T-helper 9 cell (primary cell): ENCODE measurements at places on chromosomes 2 and 18.

- DNase-seq = no peak
Measured at GRCh38 chr2:178328037-178328436, 122.9 kb downstream of the PRKRA start.

GRCh38 chr2:149715005-149715592, 127.5 kb upstream of the MMADHC start:
- DNase-seq = no peak

DNA sequence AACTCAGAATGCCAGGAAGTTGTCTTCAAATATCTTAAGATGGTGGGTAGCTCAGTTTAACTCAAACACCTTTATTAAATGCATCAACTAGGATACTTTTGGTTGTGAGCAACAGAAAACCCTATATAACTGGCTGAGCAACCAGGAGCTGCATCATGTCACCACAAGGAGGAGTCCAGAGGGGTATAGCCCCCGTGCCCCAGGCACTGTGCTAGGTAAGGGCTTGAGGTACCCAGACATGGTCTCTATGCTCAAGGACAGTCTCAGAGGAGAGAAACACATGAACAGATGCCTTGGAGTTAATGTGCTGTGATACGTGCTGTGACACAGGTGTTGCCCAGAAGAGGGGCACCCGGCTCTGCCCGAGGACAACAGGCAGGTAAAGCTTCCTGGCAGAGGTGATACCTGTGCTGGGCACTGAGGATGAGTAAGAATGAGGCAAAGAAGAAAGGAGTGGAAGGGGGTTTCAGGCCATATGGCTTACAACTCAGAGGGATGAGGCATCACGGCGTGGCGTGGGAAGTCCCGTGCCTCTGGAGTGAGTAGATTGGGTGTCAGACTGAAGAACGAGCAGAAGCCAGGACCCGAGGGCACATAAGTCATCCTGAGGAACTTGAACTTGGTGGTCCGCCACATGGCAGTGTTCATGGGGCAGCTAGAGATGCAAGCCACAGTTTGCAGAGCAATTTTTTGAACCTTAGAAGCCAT, 32.0 kb upstream of the CAB39 start:
- DNase-seq = no peak

GRCh38 chr2:6602471-6602870, 263.2 kb downstream of the CMPK2 start:
- DNase-seq = no peak

DNA sequence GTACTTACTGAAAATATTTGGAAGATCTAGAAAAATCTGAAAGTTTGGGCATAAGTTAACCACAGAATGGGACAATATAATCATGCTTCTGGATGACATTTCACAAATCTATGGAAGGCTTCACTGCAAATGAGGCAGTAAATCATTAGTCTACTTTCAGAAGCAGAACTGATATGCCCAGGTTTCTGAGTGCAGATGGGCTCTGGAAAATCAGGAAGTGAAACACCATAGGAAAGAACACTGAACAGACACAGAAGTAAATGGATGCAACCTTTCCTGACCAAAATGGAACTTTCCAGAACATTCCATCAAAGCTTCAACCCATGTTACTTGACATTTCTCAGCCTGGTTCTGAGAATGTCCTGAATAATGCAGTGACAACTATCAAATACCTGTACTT, 55.1 kb downstream of the KCNG3 start:
- DNase-seq = no peak

DNA sequence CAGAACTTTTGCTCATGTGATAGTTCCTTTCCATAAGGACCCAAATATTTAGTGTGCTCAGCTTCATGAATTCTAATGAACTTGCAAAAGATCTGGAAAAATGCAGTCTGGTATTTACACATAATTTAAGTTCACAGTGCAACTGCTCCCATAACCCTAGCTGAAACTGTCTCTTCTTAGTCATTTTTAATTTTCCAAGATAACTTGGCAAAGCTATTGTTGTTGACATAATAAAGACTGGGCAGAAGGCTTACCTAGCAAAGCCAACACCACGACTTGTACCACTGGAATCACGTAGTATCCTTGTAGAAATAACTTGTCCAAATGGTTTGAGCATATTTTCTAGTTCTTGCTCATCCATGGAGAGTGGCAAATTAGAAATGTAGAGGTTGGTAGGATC, 103.0 kb upstream of the ITGB6 start:
- no peak for DNase-seq

- DNase-seq = no peak
Measured at GRCh38 chr2:15223887-15224286, 337.2 kb downstream of the NBAS start.

DNA sequence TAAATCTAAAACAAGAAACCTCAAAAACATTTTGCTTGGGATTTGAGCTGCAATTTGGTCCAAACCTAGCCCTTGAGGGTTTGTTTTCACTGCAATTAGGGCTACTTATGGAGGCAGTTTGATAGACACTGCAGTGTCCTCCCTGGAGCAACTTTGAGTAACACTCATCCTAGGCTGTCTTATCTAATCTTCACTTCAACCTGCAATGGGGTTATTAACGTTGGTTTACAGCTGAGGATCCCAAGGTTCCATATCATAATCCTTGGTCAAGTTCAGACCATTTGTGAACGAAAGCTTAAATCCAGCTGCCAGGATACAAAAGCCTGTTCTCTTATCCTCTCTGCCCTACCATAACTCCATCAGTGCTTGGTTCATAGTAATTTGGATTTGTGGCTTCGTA, 2.5 kb downstream of the ANXA4 start:
- no peak for DNase-seq

DNA sequence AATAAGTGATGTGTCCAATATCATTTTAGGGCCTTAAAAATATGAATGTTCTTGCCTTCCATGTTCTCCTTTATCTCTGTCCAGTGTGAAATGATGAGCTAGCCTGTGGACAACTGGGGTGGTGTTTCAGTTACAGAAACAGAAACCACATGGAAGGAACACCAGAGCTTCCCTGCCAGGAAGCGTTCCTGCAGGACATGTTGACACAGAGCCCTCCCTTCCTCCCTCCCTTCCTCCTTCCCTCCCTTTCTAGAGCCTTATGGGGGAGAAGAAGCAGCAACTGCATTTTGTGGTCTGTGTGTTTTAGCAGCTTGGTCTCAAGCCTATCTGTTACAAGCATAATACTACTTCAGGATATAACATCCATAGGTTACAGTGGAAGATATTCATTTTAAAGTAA, 539.7 kb upstream of the NETO1 start:
- no peak for DNase-seq

DNA sequence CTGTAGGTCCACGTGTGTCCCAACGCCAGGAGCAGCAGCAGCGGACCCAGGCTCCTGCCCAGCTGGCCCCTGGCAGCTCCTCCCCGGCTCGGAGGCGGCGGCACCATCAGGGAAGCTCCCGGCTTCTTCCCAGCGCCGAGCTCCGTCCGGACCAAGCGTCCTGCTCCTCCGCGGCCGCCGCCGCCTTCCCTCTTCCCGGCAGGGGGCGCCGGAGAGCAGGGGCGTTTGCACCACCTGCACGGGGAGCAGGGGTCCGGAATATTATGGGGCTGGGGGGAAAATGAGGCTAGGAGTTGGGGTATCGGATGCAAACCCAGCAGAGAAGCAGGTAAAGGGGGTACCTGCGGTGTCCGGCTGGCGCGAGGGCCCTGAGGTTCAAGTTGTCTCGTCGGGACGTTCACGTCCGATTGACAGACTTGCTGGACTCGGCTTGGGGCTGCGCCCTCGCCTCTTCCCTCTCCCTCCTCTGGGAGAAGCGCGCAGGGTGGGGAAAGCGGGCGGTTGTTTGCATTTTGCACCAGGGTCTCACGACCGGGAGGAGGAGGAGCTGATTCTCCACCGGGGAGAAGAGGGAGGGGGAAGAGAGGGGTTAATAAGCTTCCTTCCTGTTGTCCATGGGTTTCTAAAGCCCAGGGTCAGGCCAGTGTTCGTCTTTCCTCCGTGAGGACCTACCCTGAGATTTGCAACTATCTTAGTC, at the start of gene CCBE1:
TSS of gene CCBE1 (minus strand) at position 188 of the 697 bp plus-strand sequence.
- peak; percentile 1 for DNase-seq

DNA sequence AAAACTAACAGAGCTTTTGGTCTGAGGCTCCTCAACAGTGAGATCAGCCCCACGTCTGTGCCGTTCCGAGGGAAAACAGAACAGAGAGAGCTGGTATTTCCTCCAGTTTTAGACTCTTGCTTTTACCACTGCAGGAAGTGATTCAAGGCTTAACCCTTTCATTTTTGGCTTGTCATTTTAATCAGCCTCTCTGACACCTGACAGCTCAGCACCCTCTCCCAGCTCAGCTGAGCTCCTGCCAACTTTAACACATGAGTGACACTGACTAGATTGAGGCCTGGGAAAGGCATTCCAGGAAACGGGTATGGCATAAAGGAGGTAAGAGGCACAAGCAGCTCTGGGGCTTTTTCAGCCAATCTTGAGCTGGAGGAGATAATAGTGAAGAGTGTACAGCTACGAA, 239.4 kb upstream of the SKOR2 start:
- DNase-seq = no peak

GRCh38 chr2:210224591-210224940, 681 bp downstream of the ACADL start:
- DNase-seq = no peak

DNA sequence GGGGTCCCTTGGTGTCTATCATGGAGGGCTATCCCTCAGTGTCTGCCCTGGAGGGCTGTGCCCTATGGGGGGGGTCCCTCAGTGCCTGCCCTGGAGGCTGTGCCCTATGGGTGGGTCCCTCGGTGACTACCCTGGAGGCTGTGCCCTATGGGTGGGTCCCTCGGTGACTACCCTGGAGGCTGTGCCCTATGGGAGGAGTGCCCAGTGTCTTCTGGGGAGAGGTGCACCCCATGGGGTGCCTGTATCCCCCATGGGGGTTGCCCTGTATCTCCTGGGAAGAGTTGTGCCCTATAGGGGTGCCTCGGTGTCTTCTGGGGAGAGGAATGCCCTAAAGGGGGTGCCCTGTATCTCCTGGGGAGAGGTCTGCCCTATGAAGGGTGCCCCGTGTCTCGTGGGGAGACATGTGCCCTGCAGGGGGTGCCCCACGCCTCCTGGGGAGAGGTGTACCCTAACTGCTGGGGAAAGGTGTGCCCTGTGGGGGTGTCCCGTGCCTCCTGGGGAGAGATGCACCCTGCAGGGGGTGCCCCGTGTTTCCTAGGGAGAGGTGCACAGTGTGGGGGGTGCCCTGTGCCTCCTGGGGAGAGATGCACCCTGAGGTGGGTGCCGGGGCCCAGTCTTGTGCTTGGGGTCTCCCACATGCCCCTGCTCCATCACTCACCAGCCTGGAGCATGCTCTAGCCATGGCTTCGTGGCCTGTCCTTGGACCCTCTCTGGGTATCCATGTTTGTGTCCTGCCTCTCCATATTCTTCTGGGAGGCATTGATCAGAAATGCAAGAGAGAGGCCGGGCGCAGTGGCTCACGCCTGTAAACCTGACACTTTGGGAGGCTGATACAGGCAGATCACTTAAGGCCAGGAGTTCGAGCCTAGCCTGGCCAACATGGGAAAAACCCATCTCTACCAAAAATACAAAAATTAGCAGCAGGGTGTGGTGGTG, 215.6 kb downstream of the HDAC4 start:
- DNase-seq = no peak

DNA sequence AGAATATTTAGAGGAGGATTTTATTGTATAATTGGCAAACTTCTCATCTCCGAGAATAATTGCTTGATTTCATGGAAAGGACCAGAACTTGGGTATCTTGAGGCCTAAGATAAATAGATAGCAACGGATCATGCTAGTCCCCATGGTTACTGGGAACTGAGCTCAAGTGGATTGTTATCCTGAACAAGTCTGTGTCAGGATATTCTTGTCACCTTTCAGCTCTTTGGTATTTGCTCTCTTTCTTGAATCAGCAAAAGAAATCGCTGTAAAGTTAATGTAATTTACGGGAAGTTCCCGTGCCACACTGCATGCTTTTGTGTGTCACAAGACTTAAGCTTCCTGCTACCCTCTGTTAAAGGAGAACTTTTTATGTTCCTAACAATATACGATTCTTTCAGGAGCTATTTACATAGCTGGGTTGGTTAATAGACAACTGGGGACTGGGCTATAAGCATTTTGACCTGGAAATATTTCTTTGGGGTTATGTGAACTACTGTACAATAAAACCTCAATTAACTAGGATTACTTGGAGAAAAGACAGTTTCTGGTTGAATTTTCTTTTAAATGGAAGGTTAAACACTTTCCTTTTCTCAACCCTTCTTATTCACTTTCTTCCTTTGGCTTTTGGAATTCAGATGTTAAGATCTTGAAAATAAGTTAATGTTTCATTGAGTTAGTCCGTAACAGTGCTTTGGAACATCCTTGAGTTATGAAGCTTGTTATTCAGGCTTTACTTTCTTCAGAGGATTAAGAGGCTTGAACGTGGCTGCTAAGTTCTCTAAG, 151.2 kb downstream of the FMNL2 start:
- DNase-seq = no peak

DNA sequence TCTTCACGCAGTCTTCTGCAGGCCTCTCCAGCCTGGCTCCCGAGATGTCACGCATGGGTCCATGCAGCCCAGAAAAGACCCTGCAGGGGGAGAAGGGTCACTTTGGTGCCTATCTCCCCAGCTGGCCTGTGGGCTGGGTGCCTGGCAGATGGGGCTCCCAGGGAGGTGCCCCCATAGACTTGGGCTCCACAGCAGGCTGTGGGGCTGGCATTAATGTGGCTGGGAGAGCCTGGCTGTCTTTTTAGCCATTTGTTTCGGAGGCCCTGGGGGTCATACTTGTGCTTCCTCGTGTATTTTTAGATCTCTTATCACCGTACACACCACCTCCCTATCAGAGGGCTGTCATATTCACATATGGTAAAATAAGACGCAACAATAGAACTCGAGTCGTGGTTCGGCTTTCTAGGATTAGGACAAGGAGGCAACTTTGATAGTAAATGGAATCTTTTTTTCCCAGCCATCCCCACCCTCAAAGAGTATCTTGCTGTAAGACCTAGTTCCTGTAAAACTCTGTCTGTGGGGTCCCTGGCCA, 74.5 kb downstream of the LRRFIP1 start:
- no peak for DNase-seq

DNA sequence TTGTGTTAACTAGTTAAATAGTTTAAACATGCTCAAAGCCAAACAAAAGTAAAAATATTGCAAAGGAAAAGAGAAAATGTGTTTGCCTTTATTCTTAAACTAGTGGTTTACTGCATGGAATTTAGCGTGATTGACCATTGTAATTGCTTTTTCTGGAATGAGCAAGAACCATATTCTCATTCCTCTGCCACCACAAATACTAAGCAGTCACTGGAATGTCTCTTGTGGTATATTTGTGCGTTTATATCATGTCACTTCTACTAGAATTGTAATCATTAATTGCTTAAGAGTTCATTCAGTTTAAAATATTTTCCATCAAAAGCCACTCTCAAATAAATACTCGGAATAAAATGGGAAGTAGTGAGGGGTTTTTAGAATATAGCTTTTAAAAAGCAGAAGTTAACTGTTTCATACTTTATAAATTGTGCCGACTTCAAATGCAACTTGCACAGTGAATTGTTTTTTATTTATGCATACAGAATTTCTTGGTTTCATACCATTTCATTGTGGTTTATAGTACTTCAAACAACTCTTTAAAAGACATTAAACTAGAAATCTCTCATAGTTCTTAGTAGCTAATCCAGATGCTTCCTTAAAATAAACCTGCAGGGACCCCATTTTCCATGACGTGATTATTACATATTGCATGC, 288.1 kb downstream of the EPHA4 start:
- DNase-seq = no peak

- no peak for DNase-seq
Measured at GRCh38 chr2:240916571-240917008, 10.5 kb downstream of the CROCC2 start.
